Stimulated activated CD4-positive, alpha-beta T cell treated with anti-CD3 and anti-CD28 coated beads, TNF-alpha, amount 100 ng/mL, for 1 hour (primary cell): ENCODE measurements at places on chromosomes 7 and 10.

- no peak for DNase-seq
Measured at GRCh38 chr7:47465191-47465590, 116.7 kb downstream of the TNS3 start.

GRCh38 chr10:60613434-60613833 lies 164.8 kb upstream of the CDK1 start:
- DNase-seq: no peak

GRCh38 chr7:78542541-78542940 lies 744.0 kb downstream of the PHTF2 start:
- no peak for DNase-seq

DNA sequence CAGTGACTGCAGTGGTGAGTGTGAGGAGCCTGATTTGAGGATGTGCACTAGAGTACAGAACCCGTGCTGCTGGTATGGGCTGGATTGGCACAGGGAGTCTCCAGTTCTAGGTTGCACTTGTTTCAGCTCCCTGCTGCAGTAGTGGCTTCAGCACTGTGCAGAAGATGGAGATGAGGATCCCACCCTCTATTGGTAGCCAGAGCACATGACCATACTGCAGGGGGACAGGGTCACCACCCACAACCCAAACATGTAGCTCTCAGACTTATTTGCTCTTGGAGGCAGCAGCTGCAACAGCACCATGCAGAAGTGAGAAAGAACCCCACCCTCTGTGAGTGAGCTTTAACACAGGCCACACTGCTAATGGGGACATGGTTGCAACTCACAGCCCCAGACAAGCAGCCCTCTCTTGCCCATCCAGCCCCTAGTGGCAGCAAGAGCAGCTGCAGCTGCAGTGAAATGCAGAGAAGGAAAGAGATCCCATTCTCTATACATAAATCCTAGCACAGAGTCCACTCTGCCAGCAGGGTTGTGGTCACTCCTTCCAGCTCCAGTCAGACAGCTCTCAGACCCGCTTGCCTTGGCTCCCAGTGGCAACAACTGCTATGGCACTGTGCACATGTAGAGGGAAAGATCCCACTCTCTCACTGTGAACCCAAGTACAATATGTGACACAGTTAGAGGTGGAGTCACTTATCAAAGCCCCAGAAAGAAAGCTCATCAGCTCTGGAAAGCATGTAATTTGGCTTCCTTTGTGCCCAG lies 51.4 kb upstream of the SCIN start:
- no peak for DNase-seq

GRCh38 chr10:12909836-12910185 lies 91.7 kb downstream of the CCDC3 start:
- DNase-seq: no peak

DNA sequence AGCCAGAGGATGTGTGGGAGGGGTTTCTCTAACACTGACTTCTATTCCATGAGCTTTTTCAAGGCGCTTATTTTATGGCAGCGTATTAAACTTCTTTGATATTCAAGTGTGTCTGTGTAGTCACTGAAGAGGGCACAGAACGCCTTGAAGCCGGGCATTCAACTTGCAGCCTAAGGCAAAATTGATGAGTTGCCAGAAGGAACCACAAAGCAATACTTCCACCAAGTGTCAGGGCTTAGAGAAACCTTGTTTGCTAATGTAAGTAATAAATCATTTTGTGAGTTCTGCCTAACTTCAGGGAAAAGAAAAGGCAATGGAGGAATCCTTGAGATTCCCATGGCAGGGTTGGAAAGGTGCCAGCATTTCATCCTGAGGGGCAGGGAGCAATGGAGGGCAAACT lies 163.8 kb downstream of the LCOR start:
- no peak for DNase-seq

- no peak for DNase-seq
Measured at GRCh38 chr7:108452707-108453106, 3.5 kb downstream of the NRCAM start.

- DNase-seq: no peak
Measured at GRCh38 chr10:598415-599170, 90.9 kb downstream of the DIP2C start.

GRCh38 chr10:21150166-21150565 lies 253.1 kb upstream of the NEBL start:
- DNase-seq: no peak

DNA sequence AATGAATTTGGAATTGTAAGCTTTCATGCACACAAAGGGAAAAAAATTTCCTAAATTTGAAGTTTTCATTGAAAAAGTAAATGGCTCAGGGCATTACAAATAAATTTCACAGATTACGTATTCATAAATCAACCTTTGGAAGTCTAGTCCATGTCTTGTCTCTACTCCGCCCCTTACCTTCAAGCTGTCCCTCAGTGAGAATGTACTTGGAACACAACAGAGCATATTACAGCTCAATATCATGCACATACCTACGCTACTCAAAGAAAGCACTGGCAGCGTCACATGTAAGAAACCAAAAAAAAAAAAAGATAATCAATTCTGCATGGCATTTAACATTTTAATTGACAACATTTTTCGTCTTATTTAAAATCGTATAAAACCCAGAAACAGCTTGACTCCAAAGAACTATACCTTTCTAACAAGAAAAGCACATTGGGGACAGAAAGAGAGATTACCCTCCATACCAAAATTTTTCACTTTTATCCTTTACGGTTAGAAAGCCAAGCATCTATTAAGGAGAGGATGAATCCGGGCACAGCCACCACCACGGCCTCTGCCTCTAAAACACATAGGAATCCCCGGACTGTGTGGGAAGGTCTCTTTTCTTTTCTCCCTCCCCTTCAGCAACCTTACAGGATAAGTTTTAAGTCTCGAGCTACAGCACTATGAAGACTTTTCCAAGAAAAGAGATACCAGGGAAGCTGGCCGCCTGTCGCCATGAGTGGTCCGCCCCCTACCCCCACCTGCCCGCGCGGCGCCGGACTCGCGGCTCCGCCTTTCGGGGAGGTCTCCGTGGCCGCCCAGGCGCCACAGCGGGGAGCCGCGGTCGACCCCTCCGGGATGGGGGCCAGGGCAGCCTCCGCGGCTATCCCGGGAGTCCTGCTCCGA lies 1.1 kb downstream of the JMJD1C start:
- DNase-seq: no peak

GRCh38 chr7:137920637-137921399 lies 74.0 kb upstream of the DGKI start:
- no peak for DNase-seq

DNA sequence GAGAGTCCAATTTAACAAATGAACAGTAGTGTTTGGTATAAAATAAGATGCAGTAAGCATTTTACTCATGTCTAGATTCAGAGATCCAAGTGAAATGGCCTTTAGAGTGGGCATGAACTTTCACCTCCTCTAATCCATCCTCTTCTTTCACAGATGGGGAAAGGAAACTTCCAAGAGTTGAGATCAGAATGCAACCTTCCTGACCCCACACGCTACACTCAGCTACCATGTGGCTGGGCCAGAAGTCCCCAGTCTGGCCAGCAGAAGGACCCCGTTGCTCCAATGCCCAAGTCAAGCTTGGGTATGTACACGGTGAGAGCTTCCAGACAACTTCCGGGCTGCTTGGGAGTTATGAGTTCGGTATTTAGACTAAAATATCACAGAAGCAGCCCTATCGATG lies 228.0 kb downstream of the ELMO1 start:
- no peak for DNase-seq

- no peak for DNase-seq
Measured at GRCh38 chr10:92847202-92847864, 987 bp upstream of the EXOC6 start.

DNA sequence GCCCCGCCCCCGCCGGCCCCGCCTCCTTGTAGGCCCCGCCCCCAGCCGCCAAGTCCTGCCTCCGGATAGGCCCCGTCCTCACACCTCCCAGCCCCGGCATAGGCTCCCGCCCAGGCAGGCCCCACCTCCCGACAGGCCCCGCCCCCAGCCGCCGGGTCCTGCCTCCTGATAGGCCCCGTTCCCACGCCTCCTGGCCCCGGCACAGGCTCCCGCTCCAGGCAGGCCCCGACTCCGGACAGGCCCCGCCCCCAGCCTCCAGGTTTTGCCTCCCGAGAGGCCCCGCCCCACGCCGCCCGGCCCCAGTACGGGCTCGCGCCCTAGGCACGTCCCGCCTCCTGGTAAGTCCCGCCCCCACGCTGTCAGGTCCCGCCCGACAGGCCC lies 232 bp upstream of the MICALL2 start:
- peak; percentile 97 for DNase-seq

DNA sequence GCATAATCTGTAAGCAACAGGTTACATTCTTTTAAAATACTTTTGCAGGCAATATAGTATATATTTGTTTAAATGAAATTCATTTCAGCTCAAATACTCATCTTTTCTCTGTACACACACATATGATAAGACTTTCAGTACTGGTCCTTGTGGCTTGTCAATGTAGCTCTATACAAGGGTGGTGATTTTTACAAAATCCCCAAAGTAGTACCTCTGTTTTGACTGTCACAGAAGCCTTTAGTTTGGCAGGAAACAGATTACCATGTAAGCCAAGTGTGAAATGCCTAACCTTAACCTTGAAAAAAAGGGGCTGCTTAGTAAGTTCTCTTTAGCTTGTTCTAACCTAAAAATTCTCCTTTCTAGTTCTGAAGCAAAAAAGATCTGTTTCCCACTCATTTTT lies 87.9 kb downstream of the KCND2 start:
- no peak for DNase-seq

- no peak for DNase-seq
Measured at GRCh38 chr7:43490016-43490415, 92.9 kb upstream of the STK17A start.

GRCh38 chr10:47453141-47454007 lies 30.5 kb downstream of the ANXA8 start:
- no peak for DNase-seq

- no peak for DNase-seq
Measured at GRCh38 chr7:132499487-132499886, 76.8 kb downstream of the PLXNA4 start.

DNA sequence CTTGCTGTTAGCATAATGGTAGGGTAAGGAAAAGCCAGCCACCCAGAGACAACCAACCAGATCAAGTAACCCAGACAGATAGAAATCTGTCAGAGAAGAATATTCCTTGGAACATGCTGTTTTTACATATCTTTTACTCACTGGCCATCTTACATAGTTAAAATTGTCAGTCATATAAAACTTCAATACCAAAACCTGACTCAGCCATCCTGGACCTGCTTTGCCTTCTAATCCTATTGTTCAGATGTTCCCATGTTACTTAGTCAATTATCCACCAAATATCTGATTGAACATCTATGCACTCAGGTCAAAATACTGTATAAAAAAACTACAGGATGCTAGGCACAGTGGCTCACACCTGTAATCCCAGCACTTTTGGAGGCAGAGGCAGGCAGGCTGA lies 466.5 kb upstream of the NRP1 start:
- no peak for DNase-seq

- no peak for DNase-seq
Measured at GRCh38 chr10:78335691-78336401, 302.2 kb downstream of the RPS24 start.

DNA sequence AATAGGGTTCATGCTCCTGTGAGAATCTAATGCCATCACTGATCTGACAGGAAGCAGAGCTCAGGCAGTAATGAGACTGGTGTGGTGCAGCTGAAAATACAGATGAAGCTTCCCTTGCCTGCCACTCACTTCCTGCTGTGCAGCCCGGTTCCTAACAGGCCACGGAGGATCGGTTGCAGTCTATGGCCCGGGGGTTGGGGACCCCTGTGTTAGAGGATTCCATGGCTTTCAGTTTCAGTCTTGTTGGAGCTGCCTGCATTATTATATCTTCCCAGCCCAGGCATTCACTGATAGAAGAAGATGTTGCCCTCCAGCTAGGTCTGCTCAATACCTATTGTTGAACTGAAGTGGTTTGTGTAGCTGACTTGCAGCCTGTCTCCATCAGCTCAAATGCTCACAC lies 1298.8 kb downstream of the TYW1 start:
- DNase-seq: no peak

GRCh38 chr10:66747451-66747850 lies 178.4 kb upstream of the LRRTM3 start:
- DNase-seq: no peak

GRCh38 chr7:142477079-142477651 lies 219.3 kb upstream of the PRSS58 start:
- DNase-seq: no peak

- no peak for DNase-seq
Measured at GRCh38 chr10:109744020-109744419, 179.3 kb downstream of the XPNPEP1 start.

GRCh38 chr10:123958241-123958640 lies 66.6 kb upstream of the CPXM2 start:
- DNase-seq: no peak

GRCh38 chr7:154767142-154767541 lies 235.8 kb downstream of the PAXIP1 start:
- DNase-seq: no peak

DNA sequence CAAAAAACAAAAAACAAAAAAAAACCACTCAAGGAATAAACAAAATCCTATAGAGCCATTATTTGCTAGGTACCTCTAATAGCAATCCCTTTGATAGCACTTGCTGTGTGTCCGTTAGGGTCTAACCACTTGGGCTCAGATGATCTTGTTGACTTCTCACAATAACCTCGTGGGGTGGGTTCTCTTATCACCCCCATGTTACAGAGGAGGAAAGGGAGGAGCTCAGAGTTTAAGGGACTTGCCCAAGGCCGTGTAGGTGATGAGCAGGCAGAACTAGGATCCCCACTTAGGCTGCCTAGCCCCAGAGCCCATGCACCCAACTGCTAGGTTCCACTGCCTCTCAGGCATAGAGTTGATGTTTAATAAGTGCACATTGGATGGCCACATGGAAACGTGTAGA lies 131.1 kb downstream of the CAMK1D start:
- DNase-seq: no peak

DNA sequence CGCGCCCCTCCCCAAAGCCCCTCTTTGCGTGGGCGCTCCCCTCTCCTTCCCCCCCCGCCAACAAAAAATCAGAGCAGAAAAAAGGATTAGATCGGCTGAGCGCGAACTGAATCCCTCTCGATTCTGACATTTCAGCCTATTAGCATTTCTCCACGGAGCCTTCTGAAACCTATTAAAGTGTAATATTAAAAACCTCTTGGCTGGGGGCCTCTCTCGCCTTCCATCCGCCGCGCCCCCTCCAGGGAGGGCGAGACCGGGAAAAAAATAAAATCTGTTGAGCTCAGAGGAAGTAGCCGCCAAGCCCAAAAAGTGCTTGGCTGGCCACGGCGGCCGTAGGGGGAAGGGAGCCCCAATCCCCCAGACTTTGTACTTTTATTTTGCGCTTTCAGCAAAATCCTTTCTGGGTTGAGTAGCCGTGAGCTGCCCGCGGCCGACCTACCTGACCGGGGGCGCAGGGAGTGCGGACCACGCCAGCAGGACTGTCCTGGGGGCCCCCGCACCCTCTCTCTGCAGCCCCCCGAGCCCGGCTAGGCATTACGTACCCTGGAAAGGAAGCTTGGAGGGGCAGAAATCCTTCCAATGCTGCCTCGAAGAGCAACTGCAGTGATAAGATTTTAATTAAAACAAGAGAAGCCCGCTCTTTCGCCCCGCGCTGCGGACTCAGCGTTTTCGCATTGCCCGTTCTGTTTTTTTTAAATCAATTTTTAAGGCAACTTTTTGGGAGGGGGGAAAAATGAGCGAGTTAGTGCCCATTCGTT lies 1.3 kb upstream of the TNRC18 start:
- no peak for DNase-seq

GRCh38 chr7:152137476-152138025 lies 112.1 kb downstream of the GALNT11 start:
- no peak for DNase-seq
